Activated CD4-positive, alpha-beta T cell treated with anti-CD3 and anti-CD28 coated beads for 24 hours (primary cell): ENCODE measurements at places on chromosomes 5 and 9.

GRCh38 chr9:120319452-120319851, 260.5 kb downstream of the CDK5RAP2 start:
- DNase-seq, result no peak

DNA sequence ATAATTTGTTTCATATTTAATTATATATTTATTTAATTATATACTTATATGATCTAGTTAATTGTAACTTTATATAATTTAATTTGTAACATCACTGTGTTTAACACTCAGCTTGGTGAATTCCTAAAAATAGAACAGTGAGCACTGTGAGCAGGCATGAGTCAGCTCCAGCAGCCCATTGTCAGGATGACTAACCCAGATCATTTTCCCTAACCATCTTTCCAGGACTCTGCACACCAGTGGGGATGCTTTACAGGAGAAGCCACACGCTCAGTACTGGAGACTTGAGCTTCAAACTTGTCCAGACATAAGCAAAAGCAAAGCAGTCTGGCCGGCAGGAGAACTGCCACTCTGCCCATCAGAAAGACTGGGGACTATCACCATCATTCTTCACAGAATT, 446.2 kb upstream of the TRPC7 start:
- no peak for DNase-seq

DNA sequence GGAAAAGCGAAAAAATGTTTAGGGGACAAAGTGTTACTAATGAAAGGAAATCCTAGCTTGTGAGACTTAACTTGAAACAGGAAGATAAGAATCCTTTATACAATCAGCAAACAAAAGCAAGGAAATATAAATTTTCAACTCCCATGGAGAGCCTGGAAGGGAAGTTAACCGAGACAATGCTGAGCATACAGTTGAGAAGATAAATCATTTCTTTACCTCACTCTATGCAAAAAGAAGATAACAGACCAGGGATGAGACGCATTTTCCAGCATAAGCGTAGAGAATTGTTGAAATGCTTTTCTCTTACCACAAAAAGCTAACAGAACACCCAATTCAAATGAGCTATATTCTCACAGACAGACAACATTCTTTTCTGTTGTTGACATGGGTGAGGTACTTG, 309.6 kb downstream of the CWC27 start:
- no peak for DNase-seq

GRCh38 chr5:76069061-76069735, 14.0 kb upstream of the SV2C start:
- no peak for DNase-seq
